Type B pancreatic cell (in vitro differentiated cells): ENCODE measurements at places on chromosomes 16 and 17. TPM values are rescaled to one million over a fixed set of nuclear protein-coding genes. Genes with fewer than 3 reads are reported as not detected.
A peak's percentile ranks its signal among the peaks of the same experiment; 100 is the strongest.

GRCh38 chr16:53755026-53755910 is 51.3 kb downstream of the FTO start:
- no peak overlapping the region for H3K27ac ChIP-seq
- H3K36me3 ChIP-seq = peaks cover 3% of the 10 kb centered on the region
- no peak overlapping the region for H3K4me3 ChIP-seq
- peaks cover 42% of the 10 kb centered on the region for H3K4me1 ChIP-seq
- no peaks in the 10 kb centered on the region for H3K27me3 ChIP-seq

GRCh38 chr17:9104370-9105041 is 83.2 kb downstream of the NTN1 start:
- no peak overlapping the region for H3K4me3 ChIP-seq
- no peaks in the 10 kb centered on the region for H3K36me3 ChIP-seq
- no peak for DNase-seq
- H3K27me3 ChIP-seq = peaks cover 3% of the 10 kb centered on the region
- no peak overlapping the region for H3K27ac ChIP-seq

GRCh38 chr16:57388359-57389086 is 16.0 kb upstream of the CCL17 start:
- H3K4me3 ChIP-seq = peak overlapping the region; percentile 11
- H3K27me3 ChIP-seq = peaks cover 3% of the 10 kb centered on the region
- no peak for DNase-seq

MGRN1 gene
- 87.9 and 88.6 TPM in 2 replicates for total RNA-seq

- DNase-seq = no peak
- peaks cover 36% of the 10 kb centered on the region for H3K27me3 ChIP-seq
- peaks cover 35% of the 10 kb centered on the region for H3K4me1 ChIP-seq
- no peaks in the 10 kb centered on the region for H3K36me3 ChIP-seq
These were observed 24.0 kb upstream of the GINS2 start for GRCh38 chr16:85712801-85713200.

- peaks cover 4% of the 10 kb centered on the region for H3K4me1 ChIP-seq
- peaks cover 8% of the 10 kb centered on the region for H3K36me3 ChIP-seq
- no peak for DNase-seq
- no peak overlapping the region for H3K27ac ChIP-seq
- no peak overlapping the region for H3K4me3 ChIP-seq
These were observed 19.1 kb downstream of the LIG3 start for GRCh38 chr17:34999456-34999855.

DNA sequence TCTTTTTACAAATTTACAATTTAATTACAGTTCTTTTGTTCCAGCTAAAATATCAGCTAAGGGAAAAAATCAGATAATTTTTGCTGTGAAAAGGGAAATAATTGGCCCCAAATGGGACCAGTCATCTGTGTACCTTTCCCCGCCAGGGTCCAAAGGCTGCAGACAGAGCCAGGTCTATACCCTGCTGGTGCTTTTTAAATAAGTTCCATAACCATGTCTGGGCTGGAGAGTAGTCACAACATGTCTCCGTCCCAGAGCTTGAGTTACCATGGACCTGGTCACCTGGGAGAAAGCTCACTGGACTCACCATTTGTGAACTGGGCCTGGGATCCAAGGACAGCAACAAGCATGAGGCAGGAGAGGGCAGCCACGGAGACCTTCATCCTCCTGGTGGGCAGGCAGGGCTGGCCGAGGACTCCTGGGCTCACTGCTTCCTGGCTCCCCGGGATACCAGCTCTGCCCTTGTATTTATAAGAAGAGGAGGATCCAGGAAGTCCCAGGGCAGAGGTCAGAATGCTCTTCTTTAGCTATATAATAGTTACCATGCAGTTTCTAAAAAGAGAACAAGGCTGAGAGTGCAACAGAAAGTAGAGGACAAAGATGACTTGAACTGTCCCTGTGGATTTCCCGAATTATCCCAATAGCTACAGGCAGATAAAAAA is at the start of gene CCL15:
Gene CCL15, minus strand, starts transcription at position 444 of the 662 bp plus-strand sequence. Its CDS starts 61 bp downstream, at position 383.
- peaks cover 11% of the 10 kb centered on the region for H3K27me3 ChIP-seq
- H3K36me3 ChIP-seq = no peaks in the 10 kb centered on the region
- peak within 1 kb of the TSS; percentile 65 for H3K4me3 ChIP-seq
- H3K4me1 ChIP-seq = peaks cover 13% of the 10 kb centered on the region

GRCh38 chr16:1900452-1900774 is 17.8 kb downstream of the HS3ST6 start:
- H3K27me3 ChIP-seq = peaks cover 21% of the 10 kb centered on the region
- no peaks in the 10 kb centered on the region for H3K36me3 ChIP-seq
- H3K27ac ChIP-seq = peak overlapping the region; percentile 51
- DNase-seq = no peak

DNA sequence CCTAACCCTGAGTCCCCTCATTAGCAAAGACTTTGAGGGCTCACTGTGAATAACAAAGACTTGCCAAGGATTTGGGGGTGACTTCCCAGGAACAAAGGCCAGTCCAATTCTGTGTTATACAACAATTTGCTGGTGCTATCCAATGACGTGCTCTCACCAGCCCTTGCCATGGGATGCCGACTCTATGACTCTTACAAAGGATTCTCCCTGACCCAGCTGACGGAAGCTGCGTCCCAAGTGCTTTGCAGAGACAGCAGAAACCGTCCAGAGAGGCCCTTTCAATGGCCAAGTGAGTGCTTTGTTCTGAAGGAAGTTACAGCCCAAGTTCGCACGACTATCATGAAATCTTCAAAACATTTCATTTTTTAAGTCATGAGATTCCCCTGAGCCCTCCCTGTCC is 345.3 kb upstream of the TNRC6C start:
- H3K36me3 ChIP-seq = no peaks in the 10 kb centered on the region
- H3K4me1 ChIP-seq = peaks cover 18% of the 10 kb centered on the region
- H3K27me3 ChIP-seq = peaks cover 17% of the 10 kb centered on the region
- H3K27ac ChIP-seq = no peak overlapping the region

- no peak for DNase-seq
- no peaks in the 10 kb centered on the region for H3K27me3 ChIP-seq
- no peak overlapping the region for H3K4me3 ChIP-seq
- no peak overlapping the region for H3K27ac ChIP-seq
- no peaks in the 10 kb centered on the region for H3K36me3 ChIP-seq
These were observed 430.5 kb upstream of the XYLT1 start for GRCh38 chr16:17901309-17901708.

DNA sequence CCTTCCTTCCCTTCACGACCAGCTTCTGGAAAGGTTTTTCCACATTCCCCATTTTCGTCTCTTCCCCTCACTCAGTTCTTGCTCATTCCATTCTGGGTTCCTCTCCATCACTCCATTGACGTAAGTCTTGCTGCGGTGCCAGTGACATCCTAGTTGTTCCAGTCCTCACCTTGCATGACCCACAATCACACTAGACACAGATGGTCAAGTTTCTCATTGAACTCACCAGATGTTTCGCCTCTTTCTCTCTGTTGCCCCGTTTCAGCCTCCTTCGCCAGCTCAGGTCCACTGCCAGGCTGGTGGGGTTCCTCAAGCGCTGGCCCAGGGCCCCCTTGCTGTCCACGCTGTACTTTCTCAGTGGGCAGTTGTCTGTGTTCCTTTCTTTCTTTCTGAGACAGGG is 43.4 kb downstream of the CCDC42 start:
- H3K27ac ChIP-seq = no peak overlapping the region
- peaks cover 26% of the 10 kb centered on the region for H3K4me1 ChIP-seq
- no peak overlapping the region for H3K4me3 ChIP-seq

DNA sequence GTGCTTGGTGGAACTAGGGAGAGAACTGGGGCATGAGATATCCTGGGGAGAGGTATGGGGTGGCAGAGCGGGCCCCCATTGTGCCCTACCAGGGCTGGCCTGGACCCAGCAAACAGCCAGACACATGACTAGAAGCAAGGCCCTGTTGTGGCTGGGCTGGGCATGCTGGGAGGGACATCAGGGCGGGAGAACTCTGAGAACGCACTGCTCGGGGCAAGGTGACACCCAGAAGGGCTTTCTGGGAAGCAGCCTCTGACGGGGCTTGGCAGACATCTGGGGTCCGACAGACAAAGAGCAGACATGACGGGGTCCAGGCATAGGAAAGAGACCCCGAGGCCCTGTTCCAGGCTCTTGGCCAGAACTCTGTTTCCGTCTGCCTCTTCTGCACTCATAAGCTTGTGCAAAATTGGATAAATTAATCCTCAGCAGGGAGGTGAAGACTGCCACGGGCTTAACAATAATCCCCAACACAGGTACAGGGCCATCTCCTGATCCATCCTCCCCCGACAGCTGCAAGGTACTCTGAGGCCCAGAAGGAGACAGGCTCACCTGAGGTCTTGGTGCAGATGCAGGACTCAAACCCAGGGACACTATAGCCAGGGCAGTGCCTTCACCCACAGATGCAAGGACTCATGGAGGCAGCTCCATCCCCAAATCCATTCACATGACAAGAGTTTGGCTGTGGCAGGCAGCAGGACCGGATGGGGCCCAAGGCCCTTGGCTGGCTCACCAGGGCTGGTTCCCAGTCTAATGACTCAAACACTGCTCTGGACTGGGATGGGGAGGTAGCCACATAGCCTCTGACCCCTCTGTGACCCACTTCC is 5.4 kb downstream of the SREBF1 start:
- peaks cover 52% of the 10 kb centered on the region for H3K4me1 ChIP-seq
- peaks cover 3% of the 10 kb centered on the region for H3K36me3 ChIP-seq
- no peaks in the 10 kb centered on the region for H3K27me3 ChIP-seq
- peak overlapping the region; percentile 23 for H3K4me3 ChIP-seq
- DNase-seq = no peak

- H3K4me3 ChIP-seq = no peak overlapping the region
- no peak overlapping the region for H3K27ac ChIP-seq
- H3K4me1 ChIP-seq = peaks cover 5% of the 10 kb centered on the region
- peaks cover 5% of the 10 kb centered on the region for H3K36me3 ChIP-seq
- no peaks in the 10 kb centered on the region for H3K27me3 ChIP-seq
- no peak for DNase-seq
These were observed 106.3 kb downstream of the HS3ST3A1 start for GRCh38 chr17:13495423-13495822.

DNA sequence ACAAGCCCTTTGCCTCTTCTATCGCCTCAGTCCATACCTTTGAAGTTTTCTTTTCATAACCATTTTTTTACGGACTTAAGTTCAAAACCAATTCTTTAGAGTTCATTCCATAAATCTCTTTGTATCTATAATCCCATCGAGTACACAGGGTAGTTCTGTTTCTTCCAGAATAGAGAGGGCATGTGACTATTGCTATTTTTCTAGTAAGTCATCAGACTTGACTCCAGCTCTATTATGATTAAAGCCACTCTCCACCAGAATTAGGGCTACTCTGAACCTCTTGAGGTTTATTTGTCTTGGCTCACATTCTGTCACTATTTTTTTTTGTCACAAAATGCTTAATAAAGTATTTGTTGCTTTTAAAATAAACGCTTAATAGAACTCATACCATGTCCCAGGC is 191.9 kb upstream of the AXIN2 start:
- no peaks in the 10 kb centered on the region for H3K36me3 ChIP-seq
- H3K4me3 ChIP-seq = no peak overlapping the region
- no peak for DNase-seq
- peaks cover 22% of the 10 kb centered on the region for H3K4me1 ChIP-seq
- no peaks in the 10 kb centered on the region for H3K27me3 ChIP-seq

GRCh38 chr17:40514013-40514875 is 12.8 kb upstream of the TNS4 start:
- no peak overlapping the region for H3K27ac ChIP-seq
- H3K4me1 ChIP-seq = peaks cover 26% of the 10 kb centered on the region
- no peaks in the 10 kb centered on the region for H3K36me3 ChIP-seq
- DNase-seq = no peak

- no peaks in the 10 kb centered on the region for H3K4me1 ChIP-seq
- H3K4me3 ChIP-seq = no peak overlapping the region
- no peak overlapping the region for H3K27ac ChIP-seq
- peaks cover 55% of the 10 kb centered on the region for H3K36me3 ChIP-seq
- DNase-seq = no peak
These were observed 43.9 kb downstream of the AATF start for GRCh38 chr17:36992701-36993100.

ZKSCAN2 gene
- 9.4 and 16.9 TPM in 2 replicates for total RNA-seq

DNA sequence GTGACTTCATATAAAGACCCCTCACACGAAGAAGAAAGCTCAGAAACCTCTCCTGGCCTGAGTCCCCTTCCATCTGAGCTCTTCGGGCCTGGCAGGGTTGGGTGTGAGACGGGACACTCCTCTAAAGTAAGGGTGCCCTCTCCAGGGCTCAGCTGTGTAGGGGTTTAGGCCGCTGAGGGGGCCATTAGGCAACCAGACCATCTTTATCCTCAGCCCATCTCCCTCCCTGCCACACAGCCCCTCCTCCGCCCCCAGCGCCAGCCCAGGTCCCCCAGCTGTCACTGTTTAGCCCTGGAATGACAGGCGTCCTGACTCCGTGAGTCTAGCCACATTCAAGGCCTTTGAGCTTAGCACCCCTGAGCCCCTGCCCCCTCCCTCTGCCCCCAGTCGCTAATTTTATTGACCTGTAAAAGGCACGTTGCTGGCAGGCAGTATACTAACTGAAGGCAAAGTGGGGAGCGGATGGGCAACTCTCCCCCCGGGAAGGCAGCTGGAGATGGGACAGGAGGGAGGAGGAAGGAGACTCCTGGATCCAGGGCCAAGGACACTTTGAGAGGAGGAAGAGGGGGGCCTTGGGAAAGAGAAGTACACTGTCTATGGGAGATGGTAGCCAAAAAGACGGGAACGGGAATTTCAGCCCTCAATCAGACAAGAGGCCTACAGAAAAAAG is 592 bp upstream of the ZNF385C start:
- H3K36me3 ChIP-seq = no peaks in the 10 kb centered on the region
- no peak overlapping the region for H3K27ac ChIP-seq
- no peak for DNase-seq

GPT2 gene
- total RNA-seq = 28.6 and 47.8 TPM in 2 replicates
